Fibroblast of lung (primary cell): ENCODE measurements at places on chromosomes 11 and 22. TPM values are rescaled to one million over a fixed set of nuclear protein-coding genes. Genes with fewer than 3 reads are reported as not detected.
A peak's percentile ranks its signal among the peaks of the same experiment; 100 is the strongest.

The P2RY2 gene
- total RNA-seq = under 0.01 and 0.17 TPM in 2 replicates

The RIMBP3B gene
- under 0.01 TPM in 2 replicates for total RNA-seq

The NXPE4 gene
- total RNA-seq = not detected in 2 replicates

The MRPL49 gene
- total RNA-seq = 46.2 and 70.8 TPM in 2 replicates

DNA sequence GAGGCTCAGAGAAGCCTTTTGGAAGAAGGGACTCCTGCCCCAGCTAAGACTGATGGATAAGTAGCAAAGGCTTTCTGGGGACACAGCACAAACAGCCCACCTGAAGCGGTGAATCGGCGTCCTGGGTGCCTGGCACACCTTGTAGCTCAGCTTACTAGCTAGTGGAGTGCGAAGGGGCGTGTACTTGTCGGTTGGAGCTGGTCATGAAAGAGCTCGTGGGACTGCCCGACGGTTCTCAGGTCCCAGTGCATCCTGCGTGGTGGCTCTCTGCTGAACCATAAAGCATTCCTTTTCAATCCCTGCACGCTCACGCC lies 690 bp upstream of the UVRAG start:
- DNase-seq = no peak

- DNase-seq = peak; percentile 72
Observed at GRCh38 chr22:28674121-28674563, 5.5 kb downstream of the TTC28 start.

DNA sequence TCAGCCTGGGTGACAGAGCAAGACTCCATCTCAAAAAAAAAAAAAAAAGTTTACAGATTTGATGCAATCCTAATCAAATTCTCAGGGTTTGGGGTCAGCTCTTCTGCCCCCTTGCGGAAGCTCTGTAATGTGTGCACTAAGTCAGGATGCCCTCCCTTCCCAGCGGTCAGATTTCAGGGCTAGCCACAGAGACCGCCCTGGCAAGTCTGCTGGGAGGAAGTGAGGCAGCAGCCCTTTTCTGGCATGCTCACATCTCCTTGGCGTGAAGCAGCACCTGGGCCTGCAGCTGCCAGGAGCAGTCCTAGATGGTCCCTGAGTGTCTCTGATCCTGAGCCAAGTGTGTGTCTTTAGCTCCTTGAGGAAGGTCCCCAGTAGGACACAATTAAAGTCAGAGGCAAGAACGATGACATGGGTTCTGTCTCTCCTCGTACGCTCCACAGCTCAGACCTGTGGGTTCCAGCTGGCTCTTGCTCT lies 10.9 kb upstream of the APOBEC3C start:
- peak; percentile 82 for DNase-seq

GRCh38 chr11:67452141-67452952 lies at the start of gene GPR152:
Gene GPR152, minus strand, starts transcription at chr11:67452729. Its CDS starts 5 bp downstream, at chr11:67452724.
- DNase-seq = no peak

DNA sequence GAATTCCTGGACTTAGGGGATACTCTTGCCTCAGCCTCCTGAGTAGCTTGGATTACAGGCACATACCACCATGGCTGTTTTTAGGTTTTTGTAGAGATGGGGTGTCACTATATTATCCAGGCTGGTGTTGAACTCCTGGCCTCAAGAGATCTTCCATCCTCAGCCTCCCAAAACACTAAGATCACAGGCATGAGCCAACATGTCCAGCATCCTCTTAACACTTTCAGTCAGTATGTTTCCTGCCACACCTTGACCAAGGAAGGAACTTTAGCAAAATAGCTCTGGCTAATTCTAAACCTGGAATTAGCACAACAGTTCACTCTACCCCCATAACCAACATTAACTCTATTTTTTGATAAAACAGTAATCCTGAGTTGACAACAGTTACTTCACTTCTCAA lies 27.2 kb upstream of the DNAJB7 start:
- no peak for DNase-seq

DNA sequence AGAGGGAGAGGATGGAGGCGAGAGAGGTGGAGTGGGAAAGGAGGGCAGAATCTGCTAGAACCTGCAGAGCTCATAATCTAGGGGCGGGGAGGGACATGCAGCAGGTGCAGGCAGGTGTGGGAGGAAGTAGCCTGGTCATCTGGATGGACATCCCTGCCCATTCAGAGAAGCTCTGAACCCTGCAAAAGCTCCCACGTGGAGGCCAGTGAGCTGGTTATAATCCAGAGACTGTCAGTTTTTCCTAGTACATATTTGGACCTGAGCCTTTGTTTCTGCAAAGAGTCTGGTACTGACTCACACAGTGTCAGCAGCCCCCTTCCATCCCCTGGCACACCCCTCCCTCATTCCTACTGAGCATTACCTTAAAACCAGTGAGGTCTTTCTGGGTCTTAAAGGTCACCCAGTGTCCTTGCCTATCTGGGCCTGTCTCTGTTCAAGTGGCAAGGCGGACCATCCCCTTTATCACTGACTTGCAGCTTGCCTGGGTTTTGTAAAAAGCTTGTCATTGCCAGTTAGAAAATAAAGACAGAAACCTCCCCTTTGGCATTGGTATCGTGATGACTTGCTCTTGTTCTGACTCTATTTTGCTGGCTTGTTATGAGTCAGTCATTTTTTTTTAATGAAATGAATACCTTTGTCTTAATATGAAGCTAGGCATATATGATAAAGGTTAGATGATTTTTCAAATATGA lies 26.1 kb downstream of the PTPRJ start:
- DNase-seq = peak; percentile 82

GRCh38 chr11:1165256-1166041 lies 7.7 kb downstream of the MUC5AC start:
- no peak for DNase-seq

- DNase-seq = no peak
Observed at GRCh38 chr11:109644152-109644551, 222.2 kb downstream of the C11orf87 start.

GRCh38 chr22:19755722-19756287 lies 4.8 kb upstream of the TBX1 start:
- no peak for DNase-seq

DNA sequence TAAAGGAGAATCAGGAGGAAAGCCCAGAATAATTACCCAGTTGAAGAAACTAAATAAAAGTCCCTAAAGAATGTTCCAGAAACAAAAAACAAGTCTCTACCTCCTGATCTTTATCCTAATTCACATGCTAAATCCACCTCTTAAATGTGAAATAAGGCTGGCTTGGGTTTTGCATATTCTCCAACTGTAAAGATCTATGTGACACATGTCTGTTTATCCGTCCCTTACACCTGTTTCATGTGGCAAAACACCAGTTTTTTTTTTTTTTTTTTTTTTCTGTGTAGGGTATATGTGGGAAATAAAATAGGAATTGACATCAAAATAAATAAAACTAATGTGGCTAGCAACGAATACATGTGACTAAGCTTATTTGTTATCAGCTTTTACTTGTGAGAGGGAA lies 70.5 kb downstream of the NARS2 start:
- no peak for DNase-seq

DNA sequence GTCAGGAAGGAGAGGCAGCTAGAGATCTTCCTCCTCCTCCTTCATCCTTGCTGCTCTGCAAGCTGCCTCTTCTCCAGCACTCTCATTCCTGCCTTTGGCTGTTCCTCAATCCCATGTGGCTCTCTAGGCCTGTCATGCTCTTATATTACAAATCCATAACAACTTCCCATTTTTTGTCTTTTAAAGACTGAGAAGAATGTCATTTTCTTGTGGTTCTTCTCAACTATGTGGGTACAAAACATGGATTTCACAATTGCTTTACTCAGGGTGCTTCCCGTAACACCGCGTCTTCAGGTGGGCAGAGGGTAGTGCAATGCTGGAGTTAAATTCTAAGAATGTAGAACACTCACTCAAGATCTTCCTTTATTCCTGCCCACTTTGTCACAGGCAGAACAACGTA lies 6.8 kb upstream of the CAT start:
- no peak for DNase-seq

DNA sequence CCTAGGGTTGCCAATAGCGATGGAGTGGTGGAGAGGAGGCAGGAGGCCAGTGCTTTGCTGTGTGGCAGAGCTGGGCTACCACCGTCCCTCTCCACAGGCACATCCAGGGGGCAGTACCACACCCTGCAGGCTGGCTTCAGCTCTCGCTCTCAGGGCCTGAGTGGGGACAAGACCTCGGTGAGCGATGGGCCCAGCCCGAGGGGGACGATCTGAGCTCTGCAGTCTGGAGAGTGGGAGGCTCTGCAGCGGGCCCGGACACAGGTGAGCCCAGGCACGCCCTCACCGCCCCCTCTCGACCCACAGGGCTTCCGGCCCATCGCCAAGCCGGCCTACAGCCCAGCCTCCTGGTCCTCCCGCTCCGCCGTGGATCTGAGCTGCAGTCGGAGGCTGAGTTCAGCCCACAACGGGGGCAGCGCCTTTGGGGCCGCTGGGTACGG lies 2.5 kb downstream of the PKP3 start:
- DNase-seq = peak; percentile 29

- DNase-seq = peak; percentile 89
Observed at GRCh38 chr11:71927820-71928736, at the start of gene XNDC1N. Gene XNDC1N, minus strand, starts transcription at chr11:71928594. Its CDS starts 5,241 bp downstream, at chr11:71923353.

- DNase-seq = no peak
Observed at GRCh38 chr11:75276686-75277085, 36.1 kb downstream of the TPBGL start.

- no peak for DNase-seq
Observed at GRCh38 chr22:36831206-36831605, 14.4 kb upstream of the PVALB start.
